ENCODE measurements at places on chromosomes 6 and 20. TPM values are rescaled to one million over a fixed set of nuclear protein-coding genes. Genes with fewer than 3 reads are reported as not detected.

OOEP gene
- total RNA-seq, result not detected

ATP9A gene
- total RNA-seq, result 22.3 TPM

VGLL2 gene
- not detected for total RNA-seq

RAB44 gene
- not detected for total RNA-seq

PSORS1C1 gene
- total RNA-seq, result 0.89 TPM

PNPLA1 gene
- 0.05 TPM for total RNA-seq

STMND1 gene
- total RNA-seq, result not detected

WFDC12 gene
- total RNA-seq, result not detected

ARMC2 gene
- 2.0 TPM for total RNA-seq

TNFRSF6B gene
- total RNA-seq, result 95.5 TPM
